ENCODE measurements at places on chromosomes 11 and 22.

GRCh38 chr22:32764330-32765131 is 37.0 kb upstream of the TIMP3 start:
- DNase-seq: no peak

DNA sequence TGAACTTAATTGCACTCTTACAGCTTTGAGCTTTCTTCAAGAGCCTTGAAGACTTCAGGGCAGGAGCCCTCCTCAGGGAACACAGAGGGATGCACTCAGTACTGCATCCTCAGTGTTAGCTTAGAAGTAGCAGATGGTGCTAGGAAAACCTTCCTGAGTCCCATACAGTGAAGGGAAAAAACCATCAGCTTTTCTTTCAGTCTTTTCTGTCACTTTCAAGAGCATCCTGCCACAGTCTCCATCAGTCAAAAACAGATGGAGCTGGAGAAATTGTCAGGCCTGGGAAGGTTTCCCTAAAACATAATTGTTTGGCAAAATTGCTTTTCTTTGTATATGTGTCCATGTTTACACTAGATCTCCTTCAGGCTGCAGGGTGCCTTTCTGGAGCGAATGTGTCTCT is 384.1 kb downstream of the NELL1 start:
- no peak for DNase-seq

DNA sequence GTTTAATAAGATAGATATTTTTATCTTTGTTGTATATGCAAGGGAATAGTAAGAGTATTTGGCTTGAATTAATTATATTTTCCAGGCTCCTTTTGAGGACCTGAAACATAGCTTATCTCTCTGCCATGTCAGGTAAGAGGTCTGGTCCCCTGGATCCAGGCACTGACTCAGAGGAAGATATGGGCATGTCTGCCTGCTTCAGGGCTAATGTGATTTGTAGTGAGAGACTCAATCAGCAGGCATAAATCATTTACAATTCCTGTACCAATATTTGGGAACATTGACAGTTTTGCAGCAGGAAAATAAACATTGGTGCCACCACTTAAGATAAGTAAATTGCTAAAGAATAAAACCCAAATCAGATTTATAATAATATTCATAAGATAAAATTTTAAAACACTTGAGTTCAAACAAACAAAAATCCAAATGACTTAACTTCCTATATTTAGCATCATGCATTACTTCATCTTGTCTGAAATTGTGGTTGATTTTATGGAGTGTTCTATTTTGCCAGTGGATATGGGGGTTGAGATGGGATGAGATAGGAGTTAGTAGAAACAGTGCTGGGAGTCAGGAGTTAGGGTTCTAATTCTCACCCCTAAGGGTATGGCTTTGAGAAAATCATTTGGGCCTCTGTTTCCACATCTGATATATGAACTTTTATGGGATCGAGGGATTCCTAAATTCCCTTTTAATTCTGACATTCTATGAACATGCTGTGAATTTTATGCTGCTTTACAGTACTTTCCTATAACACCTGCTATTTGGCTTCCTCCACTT is 5.1 kb upstream of the CALCA start:
- no peak for DNase-seq

GRCh38 chr11:125141178-125141577 is 23.4 kb upstream of the PKNOX2 start:
- DNase-seq: no peak

- DNase-seq: no peak
Observed at GRCh38 chr11:17967661-17968060, 45.2 kb downstream of the SERGEF start.

DNA sequence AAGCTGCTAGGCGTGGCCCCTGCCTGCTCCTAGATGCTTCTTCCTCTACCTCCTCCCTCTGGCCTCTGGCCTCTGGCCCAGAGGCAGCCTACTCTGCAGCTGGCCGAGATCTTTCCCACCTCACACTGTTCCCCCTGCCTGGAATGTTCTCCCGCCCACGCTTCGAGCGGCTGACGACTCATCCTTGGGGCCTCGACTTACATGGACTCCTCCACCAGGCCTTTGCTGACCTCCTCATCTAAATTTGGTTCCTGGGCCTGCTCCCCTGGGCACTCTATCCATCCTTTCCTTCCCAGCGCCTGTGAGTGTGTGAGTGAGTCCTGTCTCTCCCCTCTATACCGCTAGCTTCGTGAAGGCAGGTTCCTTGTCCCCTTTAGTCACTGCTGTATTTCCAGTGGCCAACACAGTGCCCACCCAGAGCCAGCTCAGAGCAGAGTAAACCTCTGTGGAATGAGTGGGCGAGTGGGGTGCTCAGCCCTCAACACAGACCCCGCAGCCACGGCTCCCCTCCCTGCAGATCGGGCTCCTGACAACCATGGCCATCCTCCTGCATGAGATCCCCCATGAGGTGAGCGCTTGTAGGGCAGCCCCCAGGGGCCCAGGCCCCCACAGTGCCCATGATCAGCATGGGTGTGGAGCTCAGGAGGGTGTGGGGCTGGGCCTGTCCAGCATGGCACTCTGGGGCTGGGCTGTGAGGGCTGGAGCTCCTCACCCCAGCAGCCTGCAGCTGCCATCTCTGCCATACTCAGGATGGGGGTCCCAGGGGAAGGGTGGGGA is 5.7 kb downstream of the SLC39A13 start:
- DNase-seq: no peak

GRCh38 chr22:20021196-20022181 is 579 bp downstream of the TANGO2 start:
- no peak for DNase-seq

GRCh38 chr11:128179512-128179911 is 407.8 kb downstream of the ETS1 start:
- no peak for DNase-seq

DNA sequence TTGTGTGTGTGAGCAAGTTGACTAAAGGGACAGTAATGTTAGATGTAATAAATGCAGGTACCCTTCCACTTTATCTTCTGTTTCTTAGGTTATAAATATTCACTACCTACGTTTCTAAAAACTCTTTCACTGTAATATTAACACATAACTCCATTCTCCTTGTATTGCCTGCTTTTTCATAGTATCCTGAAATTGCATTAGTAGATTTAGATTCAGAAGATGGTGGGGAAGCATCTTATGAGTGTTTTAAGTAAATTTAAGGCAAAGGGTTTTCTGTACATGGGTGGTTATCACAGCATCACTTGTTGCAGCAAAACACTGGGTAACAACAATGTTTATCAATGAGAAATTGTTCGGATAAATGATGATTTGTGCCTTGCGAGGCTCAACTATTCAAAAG is 115.2 kb upstream of the VPREB1 start:
- DNase-seq: no peak

- DNase-seq: no peak
Observed at GRCh38 chr22:48961705-48962104, 866.0 kb downstream of the BRD1 start.

DNA sequence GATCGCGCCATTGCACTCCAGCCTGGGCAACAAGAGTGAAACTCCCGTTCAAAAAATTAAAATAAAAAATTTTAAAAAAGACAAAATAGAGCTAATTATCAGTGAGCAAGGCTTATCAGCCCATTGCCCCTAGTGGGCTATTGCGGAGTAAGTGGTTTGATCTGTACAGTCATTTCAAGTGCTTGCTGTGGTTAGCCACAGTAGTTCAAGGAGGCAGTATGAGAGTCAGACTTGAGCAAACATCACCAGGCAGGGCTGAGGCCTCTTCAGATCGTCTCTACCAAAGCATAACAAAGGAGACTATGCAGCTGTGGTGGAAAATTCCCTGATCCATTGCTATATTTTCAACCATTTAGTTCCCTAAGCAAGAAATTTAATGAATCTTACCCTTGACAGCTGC is 4.3 kb upstream of the SBF2 start:
- DNase-seq: no peak

DNA sequence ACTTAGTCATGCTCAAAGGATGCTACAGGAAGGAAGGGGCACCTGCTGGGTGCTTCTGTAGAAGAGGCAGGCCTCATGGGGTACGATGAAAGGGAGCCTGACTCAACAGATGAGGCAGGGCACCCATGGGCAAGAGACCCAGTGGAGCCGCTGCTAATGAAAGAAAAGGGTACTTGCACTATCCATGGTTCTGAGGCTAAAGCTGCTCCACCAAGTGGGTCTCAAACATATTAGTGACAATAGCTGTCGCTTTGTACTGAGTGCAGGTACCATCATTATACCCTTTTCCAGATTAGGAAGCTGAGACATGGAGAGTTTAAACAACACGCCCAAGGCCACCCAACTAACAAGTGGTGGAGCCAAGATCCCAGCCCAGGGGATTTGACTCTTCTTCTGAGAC is 127.5 kb upstream of the SERPIND1 start:
- no peak for DNase-seq

- DNase-seq: no peak
Observed at GRCh38 chr22:42418811-42419242, 13.4 kb downstream of the NFAM1 start.

- DNase-seq: no peak
Observed at GRCh38 chr11:118281284-118281683, 17.2 kb upstream of the MPZL2 start.

DNA sequence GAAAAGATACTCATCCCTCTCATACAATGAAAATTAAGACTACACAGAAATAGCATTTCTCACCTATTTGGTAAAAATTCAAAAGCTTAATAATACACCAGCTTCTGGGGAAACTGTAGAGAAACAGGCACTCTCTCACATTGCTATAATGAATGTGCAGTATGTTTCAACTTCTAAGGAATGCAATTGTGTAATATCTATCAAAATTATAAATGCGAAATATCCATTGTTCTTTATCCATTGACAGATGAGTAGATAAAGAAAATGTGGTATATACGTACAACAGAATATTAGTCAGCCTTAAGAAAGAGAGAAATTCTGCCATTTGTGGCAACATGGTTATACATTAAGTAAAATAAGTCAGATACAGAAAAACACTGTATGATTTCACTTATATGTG is 101.4 kb upstream of the OR9G4 start:
- no peak for DNase-seq

DNA sequence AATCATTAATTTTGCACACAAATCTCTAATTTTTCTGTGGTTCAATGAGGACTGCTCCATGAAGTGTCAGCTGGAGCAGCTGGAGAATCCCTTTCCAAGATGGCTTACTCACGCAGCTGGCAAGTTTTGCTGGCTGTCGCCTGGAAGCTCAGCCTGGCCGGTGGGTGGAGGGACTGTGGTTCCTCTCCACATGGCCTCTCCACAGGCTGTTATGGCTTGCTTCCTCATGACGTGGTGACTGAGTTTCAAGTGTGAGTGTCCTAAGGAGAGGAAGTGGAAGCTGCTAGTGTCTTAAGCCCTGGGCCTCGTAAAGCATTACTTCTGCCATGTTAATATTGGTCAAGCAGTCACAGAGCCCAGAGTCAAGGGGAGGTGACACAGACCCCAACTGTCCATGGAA is 14.0 kb upstream of the NRIP3 start:
- no peak for DNase-seq

DNA sequence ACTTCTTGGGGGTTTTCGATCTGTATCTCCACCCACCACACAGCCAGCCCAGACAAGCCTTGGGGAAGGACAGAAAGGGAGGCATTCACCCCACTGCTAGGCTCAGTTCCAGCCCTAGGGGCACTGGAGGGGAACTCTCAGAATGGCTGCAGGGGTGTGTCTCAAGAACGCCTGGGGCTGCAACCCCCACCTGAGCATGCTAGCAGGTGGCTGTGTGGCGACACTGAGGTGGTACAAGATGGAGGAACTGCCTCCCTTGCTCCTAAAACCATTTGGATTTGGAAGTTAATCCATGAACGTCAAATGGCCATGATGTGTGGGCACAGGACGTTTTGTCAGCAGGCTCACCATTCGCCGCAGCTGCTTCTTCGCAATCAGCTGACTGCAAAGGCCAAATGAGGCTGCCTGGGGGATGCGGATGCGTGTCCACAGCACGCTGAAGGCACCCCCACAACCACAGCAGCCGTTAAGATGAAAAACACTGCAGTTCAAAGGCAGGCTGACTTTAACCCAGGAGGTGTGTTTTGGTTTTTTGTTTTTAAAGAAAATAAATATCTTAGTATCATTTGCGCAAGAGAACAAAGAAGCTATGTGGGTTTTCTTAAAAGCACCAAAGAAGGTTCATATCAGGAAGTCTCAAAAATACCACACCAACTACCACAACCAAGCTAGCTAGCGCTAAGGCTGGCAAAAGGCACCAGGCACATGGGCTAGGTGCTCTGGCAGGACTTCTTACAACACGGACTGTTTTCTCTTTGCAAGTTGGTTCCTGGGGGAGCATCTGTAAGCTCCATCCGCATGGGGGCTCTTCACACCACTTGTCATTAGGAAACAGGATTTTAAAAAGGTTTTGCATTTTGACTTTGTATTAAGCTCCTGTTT is 22.2 kb upstream of the NAP1L4 start:
- DNase-seq: no peak

- no peak for DNase-seq
Observed at GRCh38 chr11:2176389-2176900, 4.8 kb upstream of the TH start.

DNA sequence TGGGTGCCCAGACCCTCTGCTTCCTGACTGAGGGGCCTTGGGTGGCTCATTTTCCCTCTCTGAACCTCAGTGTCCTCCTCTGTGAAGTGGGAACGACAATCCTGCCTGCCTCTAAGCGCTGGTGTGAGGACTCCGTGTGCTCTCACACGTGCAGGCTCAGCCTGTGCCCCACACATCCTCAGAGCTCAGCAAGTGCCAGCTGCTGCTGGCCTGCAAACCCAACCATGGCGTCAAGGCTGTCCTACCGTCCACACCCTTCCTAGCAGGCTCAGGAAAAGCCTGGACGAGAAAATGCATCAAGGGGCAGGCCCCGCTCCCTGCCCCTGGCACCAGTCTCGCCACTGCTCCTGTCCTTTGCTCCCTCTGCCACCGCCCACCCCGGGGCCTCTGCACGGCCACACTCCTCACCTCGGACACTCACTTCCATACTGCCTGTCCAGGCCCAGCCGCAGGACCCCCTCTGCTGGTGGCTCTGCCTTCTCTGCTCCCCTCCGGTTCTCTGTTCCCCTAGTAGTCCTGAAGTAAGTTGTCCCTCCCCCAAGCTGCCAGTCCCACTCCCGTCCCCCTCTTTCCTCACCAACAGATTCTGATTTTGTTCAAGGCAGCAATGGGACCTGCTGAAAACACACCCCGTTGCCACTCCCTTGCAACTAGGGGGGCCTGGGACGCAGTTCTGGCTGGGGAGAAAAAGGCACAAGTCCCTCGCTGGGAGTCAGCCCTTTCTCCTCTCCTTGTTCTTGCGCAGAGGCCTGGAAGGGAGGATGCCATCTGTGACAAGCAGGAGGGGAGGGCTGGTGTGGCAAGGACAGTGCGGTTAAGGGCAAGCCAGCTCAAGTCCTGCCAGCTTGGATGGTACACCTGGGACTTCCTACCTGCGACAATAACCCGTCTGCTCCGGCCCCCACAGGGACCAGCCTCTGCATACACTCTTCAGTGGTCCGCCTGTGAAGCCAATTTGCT is 62.2 kb downstream of the ARFGAP3 start:
- DNase-seq: no peak
